CD4-positive, alpha-beta T cell treated with Interleukin-1 beta for 1 hour (primary cell): ENCODE measurements at places on chromosomes 16 and 17.

- DNase-seq: no peak
Observed at GRCh38 chr17:42009170-42009569, 8.1 kb downstream of the DNAJC7 start.

GRCh38 chr17:77083531-77083930, 57.2 kb upstream of the SEC14L1 start:
- DNase-seq: no peak

GRCh38 chr16:52921104-52921503, 131.6 kb downstream of the CHD9NB start:
- no peak for DNase-seq

GRCh38 chr17:83089328-83090132, 10.1 kb downstream of the METRNL start:
- peak; percentile 70 for DNase-seq

DNA sequence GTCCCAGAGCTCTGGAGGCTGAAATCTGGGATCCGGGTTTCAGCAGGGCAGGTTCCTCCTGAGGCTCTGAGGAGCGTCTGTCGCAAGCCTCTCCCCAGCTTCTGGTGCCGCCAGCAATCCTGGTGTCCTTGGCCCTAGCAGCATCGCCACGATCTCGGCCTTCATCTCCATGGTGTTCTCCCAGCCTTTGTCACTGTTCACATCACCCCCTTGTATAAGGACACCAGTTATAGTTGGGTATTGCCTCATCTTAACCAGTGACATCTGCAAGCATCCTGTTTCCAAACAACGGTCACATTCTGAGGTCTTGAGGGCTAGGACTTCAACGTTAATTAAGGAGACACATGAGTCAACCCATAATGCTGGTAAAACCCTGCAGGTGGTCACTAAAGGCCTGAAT, 2.8 kb upstream of the PPP1R27 start:
- peak; percentile 43 for DNase-seq

DNA sequence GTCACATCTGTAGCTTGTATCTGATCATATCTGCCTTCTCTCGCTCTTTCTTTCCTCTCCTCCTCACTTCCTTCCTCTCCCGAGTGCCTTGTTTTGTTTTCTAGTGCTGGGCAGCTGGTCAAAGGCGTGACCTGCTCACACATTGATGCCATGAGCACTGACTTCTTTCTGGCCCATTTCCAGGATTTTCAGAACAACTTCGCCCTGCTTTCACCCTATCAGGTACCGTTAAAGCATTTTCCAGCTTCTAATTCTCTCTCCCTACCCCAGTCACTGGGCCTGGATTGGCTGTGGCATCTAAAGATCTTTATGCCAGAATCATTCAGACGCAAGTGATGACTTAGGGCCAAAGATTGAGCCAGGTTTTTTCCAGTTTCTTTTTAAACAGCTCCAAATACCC, 55.5 kb downstream of the OTOA start:
- no peak for DNase-seq

DNA sequence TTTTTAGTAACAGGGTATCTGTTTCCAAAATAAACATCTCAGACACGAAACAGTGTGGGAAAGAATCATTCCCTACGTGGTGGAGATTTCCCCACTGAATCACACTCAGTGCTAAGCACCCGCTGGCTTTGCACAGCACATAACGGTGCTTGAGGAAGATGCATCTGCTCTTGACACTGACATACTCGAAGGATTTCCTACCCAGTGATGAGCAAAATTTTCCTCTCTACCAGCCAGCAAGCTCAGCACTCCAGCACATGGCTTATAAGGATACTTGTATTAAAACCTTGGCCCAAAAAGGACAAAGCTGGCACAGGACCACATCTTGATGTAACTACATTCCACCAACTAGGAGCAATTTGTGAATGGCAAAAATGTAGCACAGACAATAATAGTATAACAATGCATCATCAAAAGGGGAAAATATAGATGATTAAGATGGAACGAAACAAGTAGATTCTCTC, 59.0 kb downstream of the ANKFY1 start:
- DNase-seq: no peak

DNA sequence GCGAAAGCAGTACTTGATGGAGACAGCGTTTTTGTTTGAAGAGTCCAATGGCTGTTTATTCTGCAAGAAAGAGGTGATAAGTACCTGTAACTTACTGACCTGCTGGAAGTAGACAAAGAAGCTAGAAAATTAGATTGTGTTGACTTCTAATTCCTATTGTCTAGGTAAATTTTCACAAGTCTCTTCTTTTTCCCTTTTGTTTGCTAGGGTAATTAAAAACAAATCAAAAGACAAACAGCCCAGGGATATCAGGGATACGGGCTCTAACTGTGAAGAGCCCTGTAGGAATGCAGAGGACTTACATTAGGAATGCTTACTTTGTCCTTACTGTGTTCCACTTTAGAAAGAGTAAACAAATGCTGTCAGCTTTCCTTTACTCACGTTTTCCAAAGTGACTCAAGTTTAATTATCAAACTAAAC, 7.0 kb downstream of the PSME3IP1 start:
- no peak for DNase-seq

DNA sequence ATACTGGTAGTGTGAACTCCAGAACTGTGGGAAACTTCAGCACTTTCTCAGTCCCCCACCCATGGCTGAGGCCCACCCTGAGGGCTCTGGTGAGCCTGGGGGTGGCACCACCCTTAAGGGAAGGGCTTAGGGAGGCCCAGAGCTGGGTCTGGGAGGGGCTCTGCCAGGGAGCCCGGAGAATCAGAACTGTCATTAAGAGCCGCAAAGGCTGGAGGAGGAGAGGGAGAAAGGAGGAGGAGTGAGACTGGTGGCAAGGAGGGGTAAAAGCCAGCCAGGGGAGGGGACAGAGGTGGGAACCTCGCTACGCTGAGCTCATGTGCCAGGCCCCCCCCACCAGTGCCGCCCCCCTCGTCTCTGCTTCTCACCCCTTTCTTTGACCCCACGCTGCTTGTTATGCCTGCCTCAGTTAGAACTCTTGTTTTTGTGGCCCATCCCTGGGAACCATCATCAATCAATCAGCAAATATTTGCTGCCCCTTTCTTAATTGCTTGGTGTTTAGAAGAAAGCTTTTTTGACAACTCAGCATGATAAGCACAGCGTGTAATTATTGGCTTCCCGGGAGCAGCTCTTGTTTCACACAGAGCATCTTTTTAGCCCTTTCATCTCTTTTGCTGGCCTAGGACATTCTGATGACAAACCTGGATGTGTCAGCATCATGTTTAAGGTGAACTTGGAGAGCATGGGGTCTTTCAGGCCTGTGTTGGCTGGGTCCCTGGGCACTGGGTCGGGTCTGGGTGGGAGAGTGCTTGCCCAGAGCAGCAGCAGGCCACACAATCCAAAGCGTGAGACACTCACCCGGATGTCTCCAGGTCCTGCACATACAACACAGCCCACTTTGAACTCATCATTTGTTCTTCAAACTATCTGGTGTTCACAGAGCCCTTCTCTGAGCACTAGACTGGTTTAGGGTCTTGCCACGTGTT, 77.7 kb downstream of the NETO2 start:
- DNase-seq: no peak

GRCh38 chr16:69363281-69363717, 11.7 kb upstream of the TMED6 start:
- DNase-seq: no peak

DNA sequence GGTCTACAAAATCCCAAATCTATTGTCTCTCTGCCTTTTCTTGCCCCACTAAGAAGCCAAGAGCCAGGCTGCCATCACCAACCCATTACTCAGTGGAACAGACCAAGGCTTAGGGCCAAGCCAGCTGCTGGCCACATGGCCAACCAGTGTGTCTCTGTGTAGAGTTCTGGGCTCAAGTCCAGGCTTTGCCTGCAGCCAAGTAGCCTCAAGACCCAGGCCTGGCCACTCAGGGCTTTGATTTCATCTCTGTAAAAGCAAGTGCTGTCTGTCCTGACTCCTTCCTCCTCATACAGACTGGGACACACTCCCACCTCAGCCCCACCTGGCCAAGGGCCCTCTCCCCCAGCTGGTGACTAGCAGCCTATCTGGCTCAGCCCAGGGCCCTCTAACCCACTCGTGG, 14.6 kb downstream of the SREBF1 start:
- DNase-seq: no peak

DNA sequence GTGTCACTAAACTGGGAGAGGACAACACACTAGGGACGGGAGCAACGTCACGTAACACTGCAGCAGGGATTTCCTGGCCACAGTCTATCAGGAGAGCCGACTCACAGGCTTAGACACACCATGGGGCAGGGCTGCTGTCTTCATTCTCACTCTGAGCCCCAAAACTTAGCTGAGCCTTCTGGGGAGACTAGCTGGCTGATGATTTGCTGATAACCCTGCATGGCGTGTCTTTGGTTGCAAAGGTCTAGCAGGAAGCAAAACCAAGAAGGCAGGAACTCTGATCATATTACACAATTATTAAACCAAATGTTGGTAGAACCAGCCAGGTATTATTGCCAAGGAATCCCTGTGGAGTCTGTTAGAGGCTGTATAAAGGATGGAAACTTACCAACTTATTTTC, 345.0 kb downstream of the SLC39A11 start:
- DNase-seq: no peak

DNA sequence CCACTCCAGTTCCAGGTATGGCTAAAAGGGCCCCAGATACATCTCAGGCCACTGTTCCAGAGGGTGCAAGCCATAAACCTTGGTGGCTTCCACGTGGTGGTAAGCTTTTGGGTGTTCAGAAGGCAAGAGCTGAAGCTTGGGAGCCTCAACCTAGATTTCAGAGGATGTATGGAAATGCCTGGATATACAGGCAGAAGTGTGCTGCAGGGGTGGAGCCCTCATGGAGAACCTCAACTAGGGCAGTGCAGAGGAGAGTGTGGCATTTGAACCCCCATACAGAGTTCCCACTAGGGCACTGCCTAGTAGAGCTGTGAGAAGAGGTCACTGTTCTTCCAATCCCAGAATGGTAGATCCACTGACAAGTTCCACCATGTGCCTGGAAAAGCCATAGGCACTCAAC, 267.3 kb downstream of the SLC39A11 start:
- no peak for DNase-seq

DNA sequence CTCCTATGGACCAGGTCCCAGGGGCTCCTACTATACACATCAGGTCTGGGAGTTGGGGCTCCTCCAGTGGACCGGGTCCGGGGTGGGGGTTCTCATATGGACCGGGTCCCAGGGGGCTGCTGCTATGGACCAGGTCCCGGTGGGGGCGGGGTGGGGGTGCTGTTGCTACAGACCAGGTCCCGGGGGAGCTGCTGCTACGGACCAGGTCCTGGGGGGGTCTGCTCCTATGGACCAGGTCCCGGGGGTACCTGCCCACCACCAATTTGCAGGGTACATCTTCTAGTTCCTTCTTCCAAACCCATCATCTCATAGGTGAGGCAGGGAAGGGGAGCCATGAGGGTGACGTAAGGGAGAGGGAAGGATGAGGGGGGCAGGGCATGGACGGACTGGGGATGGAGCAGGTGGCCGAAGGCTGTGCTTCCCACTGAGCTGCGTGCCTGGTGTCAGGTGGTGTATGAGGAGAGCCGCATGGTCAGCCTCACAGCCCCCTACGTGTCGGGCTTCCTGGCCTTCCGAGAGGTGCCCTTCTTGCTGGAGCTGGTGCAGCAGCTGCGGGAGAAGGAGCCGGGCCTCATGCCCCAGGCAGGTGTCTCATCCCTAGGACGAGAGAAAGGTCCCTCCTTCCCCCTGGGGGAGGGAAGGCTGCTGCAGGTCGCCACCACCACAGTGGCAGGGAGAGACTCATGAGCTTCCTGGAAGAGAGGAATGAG, 6.6 kb downstream of the ENDOV start:
- no peak for DNase-seq

DNA sequence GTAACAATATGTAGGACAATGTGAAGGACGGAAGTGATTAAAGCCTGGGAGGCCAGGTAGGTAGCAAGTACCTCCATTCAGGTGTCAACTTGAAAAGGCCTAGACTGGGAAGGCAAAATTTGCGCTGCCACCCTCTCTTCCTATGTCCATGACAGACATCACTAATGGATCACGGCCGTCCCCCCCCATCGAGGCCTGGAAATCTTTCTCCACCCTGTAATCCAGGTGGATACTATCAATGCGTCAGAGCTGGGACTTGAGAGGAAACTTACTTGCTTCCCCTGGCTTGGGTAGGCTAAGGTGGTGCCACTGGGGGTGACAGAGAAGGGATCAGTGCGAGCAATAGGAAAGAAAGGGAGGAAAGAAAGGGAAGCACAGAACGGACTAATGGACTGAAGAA, 156.1 kb downstream of the SALL1 start:
- no peak for DNase-seq
